ENCODE measurements at places on chromosomes 7 and 10. TPM values are rescaled to one million over a fixed set of nuclear protein-coding genes. Genes with fewer than 3 reads are reported as not detected.

DNA sequence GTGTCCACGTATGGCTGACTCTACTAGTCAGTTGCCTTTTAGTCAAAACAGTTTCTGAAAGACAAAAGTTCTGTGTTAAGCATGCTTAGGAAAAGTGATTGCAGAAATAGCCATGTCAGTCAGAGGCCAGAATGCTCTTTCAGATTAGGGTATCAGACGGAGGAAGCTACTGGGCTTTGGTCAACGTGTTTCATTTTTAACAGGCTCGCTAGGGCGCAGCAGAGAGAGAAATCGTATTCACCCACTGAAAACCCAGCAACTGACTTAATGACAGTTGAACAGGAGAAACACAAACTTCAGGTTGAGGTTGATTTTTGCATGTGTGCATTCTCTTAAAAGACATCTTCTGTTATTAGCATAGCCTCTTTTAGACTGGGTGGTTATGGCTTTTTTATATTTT is 322.6 kb upstream of the KIAA1217 start:
- DNase-seq, result no peak

GRCh38 chr7:33276325-33276724 is 147.0 kb downstream of the BBS9 start:
- no peak for DNase-seq

PTPRZ1 gene
- total RNA-seq, result 0.48 TPM

UNCX gene
- total RNA-seq, result not detected
